ENCODE measurements at places on chromosomes 5 and 9. TPM values are rescaled to one million over a fixed set of nuclear protein-coding genes. Genes with fewer than 3 reads are reported as not detected.
A peak's percentile ranks its signal among the peaks of the same experiment; 100 is the strongest.

DNA sequence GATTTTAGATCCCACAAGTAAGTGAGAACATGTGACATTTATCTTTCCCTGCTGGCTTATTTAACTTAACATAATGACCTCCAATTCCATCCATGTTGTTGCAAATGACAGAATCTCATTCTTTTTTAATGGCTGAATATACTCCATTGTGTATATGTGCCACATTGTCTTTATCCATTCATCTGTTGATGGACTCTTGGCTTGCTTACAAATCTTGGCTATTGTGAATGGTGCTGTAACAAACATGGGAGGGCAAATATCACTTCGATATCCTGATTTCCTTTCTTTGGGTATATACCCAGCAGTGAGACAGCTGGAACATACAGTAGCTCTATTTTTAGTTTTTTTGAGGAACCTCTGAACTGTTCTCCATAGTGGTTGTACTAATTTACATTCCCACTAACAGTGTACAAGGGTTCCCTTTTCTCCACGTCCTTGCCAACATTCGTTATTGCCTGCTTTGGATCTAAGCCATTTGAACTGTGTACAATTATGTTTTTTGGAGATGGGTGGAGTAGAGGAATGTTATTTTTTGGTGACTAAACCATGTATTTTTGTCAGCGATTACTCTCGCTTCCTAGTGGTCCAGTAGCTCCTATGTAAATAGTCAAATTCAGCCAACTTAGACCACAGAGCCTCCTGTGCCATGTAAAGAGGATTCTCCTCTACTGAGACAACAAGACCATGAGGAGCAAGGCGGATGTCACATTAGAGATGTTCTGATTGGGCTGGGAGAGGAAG lies 60.6 kb downstream of the TNFSF15 start:
- peak; percentile 40 for DNase-seq

KLF9 gene
- total RNA-seq, result 18.1 TPM

- DNase-seq, result peak; percentile 69
Observed at GRCh38 chr9:91824601-91825305, 125.3 kb downstream of the ROR2 start.

GRCh38 chr9:69090946-69091345 lies 55.4 kb downstream of the FXN start:
- no peak for DNase-seq

DNA sequence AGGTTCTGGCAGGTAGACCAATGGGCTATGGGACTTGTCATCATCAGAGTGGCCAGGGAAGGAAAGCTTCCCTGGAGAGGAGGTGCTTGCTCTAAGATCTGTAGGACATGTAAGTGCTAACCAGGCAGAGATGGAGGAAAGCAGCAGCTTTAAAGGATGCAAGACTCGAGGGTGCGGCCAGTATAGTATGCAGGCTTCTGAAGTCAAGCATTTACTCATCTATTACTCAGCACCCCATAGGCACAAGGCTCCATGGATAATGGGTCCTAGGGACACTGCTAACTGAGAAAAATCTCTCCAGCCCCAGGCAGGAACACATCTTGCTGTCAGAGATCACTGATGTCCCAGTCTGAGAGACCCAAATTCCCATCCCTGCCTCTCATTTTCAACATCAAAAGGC lies 49.7 kb downstream of the WWC1 start:
- peak; percentile 15 for DNase-seq
